ENCODE measurements at places on chromosomes 1 and 21.

DNA sequence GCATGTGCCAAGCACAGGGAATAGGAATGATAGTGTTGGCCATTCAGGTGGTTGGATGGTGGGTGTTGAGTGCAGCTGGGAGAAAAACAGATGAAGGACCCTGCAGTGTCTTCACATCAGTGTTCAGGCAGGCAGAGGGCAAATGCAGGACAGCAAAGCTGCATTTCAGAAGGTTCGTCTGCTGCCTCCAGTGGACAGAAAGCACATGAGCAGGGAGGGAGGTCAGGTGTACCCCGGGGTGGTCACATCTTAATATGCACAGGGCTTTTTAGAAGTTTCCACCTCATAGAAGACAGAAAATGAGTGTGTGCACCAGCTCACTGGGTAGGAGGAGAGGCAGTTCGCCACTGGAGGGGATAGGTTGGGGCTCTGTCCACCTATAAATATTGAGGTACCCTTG is 184.9 kb downstream of the SLC35F3 start:
- no peak for DNase-seq

GRCh38 chr1:160717306-160717705 is 5.7 kb upstream of the CD48 start:
- DNase-seq = no peak

DNA sequence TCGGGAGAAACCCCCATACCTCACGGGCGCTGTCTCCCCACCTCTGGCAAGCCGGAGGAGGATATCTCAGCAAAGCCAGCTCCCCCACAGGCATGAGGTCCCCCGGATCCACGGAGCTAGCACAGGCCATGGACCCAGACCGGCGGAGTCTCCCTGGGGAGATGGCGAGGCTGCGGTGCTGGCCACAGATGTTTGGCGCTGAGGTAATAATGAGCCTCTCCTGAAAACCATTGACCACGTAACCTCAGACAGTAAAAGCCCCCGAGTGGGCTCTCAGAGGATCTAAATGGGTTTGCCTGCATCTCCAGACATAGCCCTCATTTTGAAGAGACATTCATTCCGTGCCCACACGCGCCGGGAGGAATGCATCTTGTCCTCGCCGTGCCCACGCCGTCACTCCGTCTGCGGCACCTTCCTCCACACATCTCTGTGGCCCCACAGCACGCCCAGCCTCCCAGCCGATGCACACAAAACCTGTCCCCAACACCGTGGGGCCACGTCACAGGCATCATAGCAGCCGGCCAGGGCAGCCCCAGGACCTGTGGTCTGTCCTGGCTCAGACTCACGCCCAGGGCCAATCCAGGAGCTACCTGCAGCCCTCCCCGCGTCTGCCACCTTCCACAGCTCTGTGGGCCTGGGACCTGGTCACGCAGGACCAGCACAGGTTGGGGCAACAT is 150.9 kb downstream of the PRDM16 start:
- DNase-seq = no peak

DNA sequence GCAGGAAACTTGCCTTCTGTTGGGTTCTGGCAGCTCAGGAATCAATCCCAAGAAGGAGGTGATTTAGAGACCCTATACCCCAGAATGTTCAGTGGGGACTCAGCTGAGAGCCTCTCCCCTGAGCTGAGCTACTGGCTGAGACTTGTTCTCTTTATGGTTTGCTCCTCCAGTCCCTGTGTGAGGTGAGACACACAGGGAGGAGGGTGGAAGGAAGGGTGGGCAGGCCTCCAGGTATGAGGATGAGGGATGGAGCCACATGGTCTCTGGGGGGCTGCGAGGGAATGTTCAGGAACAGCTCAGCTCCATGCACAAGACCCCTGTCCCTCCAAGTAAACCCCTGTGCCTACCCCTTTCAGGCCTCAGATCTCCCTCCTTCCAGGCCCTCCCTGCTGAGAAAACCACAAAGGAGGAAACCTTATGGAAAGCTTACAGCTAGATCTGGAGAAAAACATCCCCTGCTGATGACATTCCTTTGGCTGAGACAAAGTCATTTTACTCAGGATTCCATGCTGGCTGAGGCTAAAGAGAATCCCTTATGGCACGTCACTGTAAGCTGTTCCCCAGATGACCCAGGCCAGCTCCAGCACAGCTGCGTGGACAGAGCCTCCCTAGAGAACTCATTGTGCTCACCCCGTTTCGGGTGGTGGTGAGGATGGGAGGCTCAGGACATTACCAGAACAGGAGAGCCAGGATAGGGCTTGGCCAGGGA is 91.5 kb upstream of the IPO9 start:
- DNase-seq = no peak

DNA sequence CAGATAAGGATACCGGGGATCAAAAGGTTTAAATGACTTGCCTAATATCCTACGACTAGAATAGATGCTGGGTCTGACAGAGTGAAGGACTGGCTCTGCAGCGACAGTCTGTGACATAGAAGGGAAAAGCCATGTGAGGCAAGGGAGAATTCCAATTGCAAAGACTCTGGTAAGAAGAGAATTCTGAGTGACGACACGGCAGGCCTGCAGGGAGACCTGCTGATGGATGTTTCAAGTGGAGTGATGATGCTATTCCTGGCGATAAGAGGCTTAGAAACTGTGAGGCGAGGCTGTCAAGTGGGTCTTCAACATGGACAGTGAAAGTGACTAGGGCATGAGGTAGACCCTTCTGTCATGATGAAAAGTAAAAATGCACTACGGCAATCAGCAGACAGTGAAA is 176.6 kb upstream of the PBX1 start:
- DNase-seq = no peak

DNA sequence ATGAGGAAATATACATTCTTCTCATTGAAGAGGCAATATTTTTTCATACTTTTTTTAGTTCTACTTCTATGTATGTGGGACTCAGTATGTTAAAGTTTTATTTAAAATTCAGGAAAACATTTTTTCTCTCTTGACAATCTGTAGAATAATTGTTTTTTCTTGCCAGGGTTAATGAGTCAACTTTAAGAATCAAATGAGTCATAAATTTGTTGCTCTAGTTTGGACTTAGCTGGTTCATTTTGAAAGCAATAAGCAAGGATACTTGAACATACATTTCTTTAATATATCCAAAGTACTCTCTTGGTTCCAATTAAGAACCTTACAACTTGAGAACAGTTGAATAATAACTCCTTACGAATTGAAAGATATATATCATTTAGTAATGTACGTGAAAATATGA is 1145.3 kb upstream of the B3GALT2 start:
- DNase-seq = no peak

- DNase-seq = no peak
These were observed 211.6 kb upstream of the PTBP2 start for GRCh38 chr1:96509951-96510350.

GRCh38 chr21:41767606-41768436 is 969 bp upstream of the RIPK4 start:
- peak; percentile 14 for DNase-seq

GRCh38 chr1:226874579-226875425 is 4.4 kb downstream of the PSEN2 start:
- DNase-seq = no peak

DNA sequence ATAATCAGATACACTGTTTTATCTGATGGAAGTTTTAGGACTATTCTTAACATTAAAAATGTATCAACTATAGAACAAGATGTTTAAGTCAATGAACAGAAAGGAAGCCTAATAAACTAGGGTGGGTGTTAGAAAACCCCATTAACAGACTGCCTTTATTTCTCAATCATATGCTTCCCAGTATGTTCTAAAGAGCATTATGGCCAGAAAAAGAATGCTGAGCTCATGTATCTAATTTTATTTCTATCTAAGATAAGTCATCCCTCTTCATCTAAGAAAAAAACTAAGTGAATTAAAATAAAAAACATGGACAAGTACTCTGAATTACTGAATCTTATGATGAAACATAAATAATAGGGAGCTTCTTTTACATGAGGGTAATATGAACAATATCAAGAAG is 86.5 kb upstream of the TTC39A start:
- no peak for DNase-seq

- DNase-seq = no peak
These were observed 74.6 kb downstream of the LMO4 start for GRCh38 chr1:87403061-87403820.

- no peak for DNase-seq
These were observed 25.7 kb downstream of the LDLRAD1 start for GRCh38 chr1:53992085-53992874.

DNA sequence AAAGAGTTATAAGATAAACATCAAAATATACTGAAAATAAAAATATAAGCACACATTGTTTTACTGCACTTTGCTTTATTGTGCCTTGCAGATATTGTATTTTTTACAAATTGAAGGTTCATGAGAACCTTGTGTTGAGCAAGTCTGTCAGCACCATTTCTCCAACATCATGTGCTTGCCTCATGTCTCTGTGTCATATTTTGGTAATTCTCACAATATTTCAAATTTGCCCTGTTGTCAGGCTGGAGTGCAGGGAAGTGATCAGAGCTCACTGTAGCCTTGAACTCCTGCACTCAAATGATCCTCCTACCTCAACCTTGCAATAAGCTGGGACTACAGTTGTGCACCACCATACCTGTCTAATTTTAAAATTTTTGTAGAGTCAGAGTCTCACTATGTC is 21.3 kb upstream of the CNIH3 start:
- DNase-seq = no peak

DNA sequence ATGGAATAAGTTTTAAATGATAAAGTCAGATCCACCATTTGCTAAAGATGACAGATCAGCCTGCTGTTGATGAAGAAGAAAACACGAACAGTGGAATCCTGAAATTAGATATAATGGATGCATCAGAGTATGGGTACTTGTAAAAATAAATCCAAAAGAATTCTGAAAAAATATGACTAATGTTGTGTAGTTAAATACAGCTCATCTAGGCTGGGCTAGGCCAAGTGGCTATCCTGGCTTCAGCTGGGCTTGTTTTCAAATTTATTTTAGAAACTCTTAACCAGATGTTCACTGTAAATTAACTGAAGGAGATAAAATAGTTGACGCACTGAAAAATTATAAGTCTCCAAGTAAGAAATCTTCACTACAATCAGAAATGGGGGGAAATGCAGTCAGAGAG is 7.4 kb upstream of the RGS2 start:
- DNase-seq = no peak

- no peak for DNase-seq
These were observed 35.9 kb downstream of the USP24 start for GRCh38 chr1:55179177-55179835.

DNA sequence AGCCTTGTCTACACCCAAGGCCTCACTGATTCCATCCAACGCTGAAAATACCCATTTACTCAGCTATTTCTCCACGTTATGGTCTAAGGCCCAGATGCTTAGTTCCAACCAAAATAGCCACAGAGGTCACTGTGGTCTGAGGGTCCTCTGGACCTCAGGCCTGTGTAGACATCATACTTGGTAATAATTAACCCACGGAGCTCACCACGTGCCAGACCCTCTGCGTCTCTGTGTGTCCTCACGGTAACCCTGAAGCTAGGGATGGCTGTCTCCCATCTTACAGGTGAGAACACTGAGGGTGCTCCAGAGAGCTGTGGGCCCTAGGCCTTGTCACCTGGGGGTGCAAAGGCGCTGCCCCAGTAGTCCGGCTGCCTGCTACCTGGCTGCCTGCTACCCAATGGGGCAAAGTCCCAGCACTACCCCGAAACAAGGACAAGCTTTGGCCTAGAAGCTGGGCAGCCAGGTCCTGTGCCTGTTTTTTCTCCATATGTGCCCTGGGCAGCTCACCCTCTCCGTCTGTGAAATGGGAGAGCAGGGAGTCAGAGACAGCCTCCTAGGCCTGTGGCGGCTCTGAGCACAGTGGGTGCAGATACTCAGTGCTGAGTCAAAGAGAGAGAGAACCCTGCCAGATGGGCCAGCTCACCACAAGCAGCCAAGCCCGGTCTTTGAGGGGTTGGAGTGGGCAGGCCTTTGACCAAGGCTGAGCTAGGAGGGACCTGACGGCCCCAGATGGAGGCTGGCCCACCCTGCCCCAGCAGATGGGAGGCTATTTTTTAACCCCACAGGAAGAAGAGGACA is 17.0 kb upstream of the RUNX3 start:
- no peak for DNase-seq

GRCh38 chr1:175313672-175314225 is 121.2 kb upstream of the KIAA0040 start:
- DNase-seq = no peak

GRCh38 chr21:34807146-34807880 is 138.5 kb downstream of the CLIC6 start:
- peak; percentile 51 for DNase-seq

- no peak for DNase-seq
These were observed 43.4 kb downstream of the ZZZ3 start for GRCh38 chr1:77639056-77639455.

DNA sequence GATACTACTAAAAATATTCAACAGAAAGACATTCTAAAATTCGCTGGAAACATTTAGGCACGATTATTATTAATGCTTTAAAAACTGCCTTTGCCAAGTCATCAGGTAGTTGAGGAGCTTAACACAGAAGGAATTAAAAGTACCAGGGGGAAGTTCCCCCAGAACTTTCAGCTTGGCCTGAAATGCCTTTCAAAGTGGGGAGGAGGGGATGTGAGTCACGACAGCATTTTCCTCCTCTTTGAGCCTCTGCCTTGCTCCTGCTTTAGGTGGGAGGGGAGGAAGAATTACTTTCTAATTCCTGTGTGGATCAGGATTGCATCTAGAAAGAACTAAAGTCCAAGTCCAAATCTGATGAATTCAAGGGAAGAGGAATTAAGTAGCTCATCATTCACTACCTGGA is 183.7 kb downstream of the CLIC6 start:
- DNase-seq = no peak

- no peak for DNase-seq
These were observed 7.5 kb downstream of the MIER1 start for GRCh38 chr1:66932291-66932690.

GRCh38 chr1:109503935-109504334 is 5.6 kb downstream of the AMIGO1 start:
- DNase-seq = no peak

DNA sequence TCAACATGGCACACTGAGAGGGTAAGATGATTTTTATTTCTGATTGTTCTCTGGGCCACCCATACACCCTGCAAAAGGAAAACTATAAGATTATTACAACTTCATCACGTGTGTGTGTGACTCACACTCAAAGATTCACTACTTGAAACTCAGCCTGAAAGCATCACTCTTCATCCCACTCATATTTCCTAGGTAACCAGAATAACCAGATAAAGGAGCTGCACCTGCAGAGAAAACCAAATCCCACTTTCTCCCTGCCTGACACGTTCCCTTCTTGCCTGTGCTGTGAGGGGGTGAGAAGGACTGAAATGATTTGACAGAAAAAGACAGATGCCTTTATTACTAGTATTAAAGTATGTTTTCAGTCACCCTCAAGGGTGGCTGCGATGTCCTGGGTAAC is 131.6 kb downstream of the TGFBR3 start:
- no peak for DNase-seq
